GM12864 (cell line): ENCODE measurements at places on chromosomes 5 and 9.

DNA sequence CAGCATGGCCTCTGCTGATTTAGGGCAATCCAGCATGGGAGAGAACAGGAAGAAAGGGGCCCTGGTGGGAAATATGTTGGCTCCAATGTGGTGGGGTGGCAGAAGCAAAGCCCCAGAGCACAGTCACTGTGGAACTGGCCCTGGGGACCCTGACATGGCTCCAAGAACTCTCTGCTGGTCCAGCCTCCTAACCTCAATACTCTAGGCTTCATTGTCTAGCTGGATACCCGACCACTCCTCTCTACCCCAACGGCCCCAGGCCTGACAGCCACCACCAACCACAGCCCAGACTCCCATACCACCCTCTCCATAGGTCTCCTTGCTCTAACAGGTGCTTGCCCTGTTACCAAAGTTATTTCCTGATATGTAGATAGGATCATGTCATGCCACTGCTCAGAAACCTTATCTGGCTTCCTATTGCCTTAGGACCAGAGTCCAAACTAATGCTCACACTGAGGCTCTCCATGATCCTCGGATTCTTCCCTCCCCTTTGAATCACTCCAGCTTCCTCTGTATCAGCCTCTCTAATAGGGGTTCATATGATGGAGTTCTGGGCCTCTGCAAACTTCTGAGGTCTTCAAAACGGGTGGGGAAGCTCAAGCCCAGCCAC is 12.9 kb downstream of the ACSL6 start:
- no peak for DNase-seq

DNA sequence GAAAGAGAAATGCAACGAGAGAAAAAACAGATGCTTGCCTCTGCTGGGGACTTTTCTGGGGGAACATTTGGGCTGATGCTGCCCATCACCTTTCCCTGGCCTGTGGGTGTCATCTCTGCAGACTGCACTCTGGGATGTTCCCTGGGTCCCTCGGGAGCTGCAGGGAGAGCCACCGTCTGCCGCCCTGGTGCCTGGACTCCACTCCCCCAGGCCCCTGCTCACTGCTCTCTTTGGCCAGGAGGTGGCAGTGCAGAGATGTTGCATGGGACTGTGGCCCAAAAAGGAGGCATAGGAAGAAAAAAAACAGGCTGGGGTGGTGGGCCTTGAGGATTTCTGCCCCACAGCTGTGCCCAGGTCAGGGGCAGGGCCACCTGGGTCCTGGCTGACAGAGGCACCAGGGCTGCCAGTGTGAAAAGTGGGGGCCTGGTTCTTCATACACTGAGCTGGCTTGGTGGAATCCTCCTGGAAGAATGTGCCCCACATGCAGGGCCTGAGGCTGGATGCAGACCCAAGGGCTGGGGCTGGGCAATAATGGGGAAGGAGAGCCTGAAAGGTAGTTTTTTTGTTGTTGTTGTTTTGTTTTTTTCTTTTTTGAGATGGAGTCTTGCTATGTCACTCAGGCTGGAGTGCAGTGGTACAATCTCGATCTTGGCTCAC is 353.6 kb downstream of the SLIT3 start:
- DNase-seq = no peak

DNA sequence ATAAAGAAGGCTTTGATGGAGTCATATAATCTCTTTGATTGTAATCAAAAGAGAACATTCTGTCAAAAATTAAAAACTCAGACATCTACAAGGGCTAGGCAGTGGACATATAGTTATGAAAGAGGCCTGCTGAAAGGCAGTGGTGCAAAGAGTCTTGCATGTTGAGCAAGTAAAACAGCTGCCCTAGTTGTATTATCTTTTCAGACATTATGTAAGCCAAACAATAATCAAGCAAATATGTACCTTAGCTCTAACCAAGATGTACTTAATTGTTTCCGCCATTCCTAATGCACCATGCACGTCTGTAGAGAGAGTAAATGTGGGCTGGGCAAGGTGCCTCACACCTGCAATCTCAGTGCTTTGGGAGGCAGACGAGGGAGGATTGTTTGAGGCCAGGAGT is 14.3 kb downstream of the GAPT start:
- no peak for DNase-seq

DNA sequence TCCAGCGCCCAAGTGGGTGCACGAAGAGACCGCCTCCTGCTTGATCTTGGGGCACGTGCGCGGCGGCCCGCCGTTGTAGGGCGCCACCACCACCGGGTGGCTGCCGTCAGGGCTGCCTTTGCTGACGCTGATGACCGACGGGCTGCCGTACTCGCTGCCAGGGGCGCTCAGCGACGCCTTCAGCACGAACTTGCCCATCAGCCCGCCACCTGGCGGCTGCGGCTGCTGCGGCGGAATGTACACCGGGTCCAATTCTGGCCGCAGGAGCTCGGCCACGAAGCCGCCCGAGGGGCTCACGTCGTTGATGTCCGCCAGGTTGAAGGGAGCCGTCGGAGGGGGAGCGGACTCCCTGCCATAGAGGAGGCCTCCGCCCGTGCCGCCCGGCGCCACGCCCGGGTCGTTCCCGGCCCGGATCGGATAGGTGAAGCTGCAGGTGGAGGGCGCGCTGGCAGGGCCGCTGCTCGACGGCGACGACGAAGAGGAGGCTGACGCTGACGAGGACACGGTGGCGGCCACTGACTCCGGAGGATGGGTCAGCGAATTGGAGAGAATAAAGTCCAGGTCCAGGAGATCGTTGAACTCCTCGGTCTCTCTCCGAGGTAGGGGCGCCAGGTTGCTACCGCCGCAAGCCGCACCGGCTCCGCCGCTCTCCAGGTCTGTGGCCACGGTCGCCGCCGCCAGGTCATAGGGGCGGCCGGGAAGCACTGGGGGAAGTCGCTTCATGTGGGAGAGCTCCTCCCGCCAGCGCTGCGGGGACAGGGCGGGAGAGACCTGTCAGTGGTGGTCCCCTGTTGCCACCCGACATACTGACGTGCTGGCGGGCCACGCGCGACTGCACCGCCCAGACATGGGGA is 1.8 kb downstream of the KLF4 start:
- DNase-seq = no peak

DNA sequence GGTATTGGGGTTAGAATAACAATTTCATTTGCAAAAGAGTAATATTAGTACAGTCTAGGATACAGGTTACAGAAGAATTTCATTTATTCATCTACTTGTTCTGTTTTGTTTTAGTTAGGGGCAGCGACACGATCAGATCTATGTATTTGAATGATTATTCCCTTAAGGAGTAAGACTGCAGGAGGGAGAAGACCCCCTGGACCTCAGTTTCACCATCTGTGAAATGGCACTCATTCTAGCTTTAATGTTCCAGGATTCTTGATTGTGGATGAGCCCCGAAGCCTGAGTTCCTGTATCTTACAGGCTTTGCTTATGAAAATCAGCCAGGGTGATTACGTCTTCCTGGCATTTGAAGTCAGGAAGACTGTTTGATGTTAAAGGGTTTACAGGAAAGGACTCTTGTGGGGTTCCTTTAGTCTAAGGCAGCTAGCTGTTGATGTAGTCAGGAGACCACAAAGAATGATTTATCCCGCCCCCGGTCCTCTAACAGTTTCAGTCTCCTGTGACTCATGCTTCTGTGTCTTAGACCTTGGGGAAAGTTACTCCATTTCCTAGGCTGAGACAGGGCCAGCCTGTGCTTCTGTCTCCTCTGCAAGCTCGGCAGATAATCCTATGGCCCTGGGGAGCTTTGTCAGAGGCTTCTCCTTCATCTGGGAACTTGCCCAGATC is 11.5 kb downstream of the SMIM3 start:
- DNase-seq = no peak

- DNase-seq = no peak
These were observed 7.8 kb downstream of the LCP2 start for GRCh38 chr5:170289764-170290163.

DNA sequence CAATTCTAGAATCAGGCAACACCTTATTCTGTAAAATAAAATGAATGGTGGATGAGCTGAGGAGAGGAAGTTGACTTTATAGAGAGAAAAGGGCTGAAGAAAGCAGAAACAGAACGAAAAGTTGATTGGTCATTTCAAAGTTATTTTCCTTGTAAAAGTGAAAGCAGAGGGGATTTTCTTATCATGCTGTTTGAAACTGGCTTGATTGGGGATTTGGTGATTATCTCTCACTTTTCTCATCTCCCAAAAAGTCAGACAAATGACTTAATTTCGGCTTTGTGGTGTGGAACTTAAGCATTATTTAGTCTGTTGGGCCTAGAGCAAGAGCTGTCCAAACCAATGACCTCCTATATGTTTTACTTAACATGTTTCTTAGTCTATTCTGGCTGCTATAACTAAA is 60.5 kb upstream of the ITGA2 start:
- no peak for DNase-seq

DNA sequence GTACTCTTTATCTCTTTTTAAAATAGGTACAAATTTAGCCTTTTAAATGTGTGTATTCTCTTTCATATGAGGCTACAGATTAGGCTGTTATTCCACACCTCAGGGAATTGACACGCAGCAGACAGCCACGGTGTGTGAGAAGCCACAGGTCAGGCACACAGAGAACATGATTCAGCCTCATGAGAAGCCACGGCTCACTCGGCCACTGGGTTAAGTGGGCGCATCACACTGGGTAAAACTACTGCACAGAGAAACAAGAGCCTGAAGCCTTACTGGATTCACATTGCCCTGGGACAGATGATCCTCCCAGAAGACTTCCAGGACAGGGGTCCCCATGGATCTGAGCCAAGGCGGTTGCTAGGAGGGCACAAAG is 28.2 kb downstream of the LPCAT1 start:
- DNase-seq = no peak

GRCh38 chr9:91534374-91534773 is 110.7 kb upstream of the NFIL3 start:
- DNase-seq = no peak

DNA sequence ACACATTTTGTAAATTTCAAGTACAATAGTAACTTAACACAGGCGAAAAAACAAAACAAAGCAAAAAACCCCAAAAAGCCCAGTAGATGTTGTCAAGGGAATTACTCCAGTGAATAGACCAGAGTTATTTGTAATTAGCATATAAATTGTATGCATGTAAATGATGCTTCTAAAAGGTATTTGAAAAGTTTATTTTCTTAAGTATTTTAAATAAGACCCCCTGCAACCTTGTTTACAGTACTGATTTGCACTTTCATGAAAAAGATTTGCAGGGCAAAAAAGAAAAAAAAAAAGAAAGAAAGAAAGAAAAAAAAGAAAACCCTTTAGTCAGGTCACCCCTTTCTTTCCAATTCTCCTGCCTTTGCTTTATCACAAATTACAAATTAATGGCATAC is 372.3 kb upstream of the IRX2 start:
- DNase-seq = no peak

GRCh38 chr5:68740226-68740910 is 353.4 kb upstream of the SLC30A5 start:
- no peak for DNase-seq

DNA sequence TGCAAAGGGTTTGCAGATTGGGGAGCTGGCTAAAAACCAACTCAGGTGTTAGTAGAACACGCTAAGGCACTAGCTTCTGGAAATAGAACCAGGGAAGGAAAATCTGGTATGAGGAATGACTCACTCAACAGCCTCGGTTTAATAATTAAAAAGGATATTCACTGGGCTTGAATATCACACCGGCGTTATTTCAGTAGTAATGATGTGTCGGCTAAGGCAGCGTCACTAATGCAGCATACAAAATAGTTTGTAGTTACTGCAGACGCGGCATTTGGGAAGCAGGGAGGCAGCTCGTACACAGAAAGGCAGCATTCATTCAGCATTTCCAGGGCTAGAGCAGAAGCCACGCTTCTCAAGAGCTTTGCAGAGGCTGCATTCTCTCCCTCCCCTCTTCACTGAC is 1.7 kb downstream of the ADRA1B start:
- no peak for DNase-seq

DNA sequence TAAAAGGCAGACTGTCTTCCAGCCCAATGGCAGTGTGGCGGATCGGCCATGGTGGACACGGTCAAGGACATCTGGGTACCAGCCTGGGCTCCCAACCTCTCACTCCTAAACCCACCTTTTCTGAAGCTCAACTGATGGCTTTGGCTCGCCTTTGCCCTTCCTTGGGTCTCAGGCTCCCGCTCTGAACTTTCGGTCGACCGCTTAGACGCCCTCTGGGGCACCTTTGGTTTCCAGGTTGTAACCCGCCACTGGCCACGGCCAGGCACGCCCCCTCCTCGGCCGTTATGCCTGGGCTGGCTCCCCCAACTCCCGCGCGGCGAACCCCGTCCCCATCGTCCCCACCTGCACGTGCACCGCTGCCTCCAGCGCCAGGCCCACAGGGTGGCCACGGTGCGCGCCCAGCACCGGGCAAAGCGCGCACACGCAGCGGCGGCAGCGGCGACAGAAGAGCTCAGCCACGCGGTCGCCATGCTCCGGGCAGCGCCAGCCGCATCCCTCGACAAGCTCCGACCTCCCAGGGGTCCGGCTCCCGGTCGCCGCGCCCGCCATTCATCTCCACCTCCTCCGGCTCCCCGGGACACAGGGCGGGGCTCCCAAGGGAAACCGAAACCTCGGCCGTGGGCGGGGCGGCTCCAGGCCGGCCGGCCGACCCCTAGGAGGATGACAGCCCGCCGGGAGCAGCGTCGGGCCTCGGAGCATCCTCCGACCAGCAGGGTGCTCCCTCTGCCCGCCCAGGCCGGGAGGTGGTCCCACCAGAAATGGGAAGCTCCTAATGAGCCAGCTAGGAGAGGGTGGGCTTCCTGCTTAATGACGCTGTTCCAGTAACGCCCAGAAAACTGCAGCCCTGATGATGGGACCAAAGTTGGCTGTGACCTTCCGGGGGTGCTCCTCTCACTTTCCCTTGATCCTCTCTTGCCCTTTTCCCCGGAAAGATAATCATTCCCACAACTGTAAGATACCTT is at the start of gene TRIM14:
Gene TRIM14 (minus strand): TSS at position 583 of the 962 bp plus-strand sequence. CDS start 34 bp downstream, at position 549.
- DNase-seq = no peak

DNA sequence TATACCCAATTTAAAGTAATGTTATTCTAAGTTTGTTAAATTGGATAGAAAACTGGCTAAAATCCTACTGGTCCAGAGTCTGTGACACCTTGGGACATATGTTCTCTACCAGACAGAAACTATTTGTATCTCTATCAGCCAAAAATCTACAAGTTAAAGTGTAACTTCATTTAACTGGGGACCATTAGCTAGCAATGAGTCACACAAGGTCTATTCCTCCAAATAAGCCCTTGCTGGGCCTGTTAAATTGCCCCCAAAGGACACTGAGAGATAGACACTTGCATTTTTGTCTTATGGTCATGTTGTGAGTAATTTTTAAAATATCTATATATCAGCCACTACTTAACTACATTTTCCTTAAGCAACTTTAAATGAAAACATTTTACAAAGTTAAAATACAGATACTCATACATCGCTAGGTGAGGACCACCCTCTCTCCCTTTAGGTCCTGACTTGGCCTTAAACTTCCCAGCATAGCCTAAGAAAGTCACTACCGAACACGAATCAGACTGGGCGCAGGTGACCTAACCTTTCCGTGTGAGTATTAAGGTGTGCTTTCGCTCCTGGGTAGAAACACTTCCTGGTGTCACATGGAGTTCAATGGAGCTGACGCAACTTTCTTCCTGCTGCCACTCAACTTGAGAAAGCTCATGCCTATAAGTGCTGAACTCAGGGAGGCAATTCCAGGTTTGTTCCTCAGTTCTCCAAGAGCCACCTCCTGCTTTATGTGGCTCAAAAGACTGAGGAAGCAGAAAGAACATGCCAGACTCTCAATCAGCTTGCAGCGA is 249.1 kb downstream of the DIRAS2 start:
- no peak for DNase-seq

- no peak for DNase-seq
These were observed 53.0 kb downstream of the DROSHA start for GRCh38 chr5:31478901-31479300.
